ENCODE measurements at places on chromosomes 1 and 21.

- H3K27ac ChIP-seq = no peak overlapping the region
- no peaks in the 10 kb centered on the region for H3K27me3 ChIP-seq
- no peak for DNase-seq
- no peaks in the 10 kb centered on the region for H3K36me3 ChIP-seq
These were observed 44.2 kb downstream of the DISC1 start for GRCh38 chr1:231670755-231671154.

GRCh38 chr21:45799765-45800338 lies 156.3 kb downstream of the PCBP3 start:
- no peak overlapping the region for H3K27ac ChIP-seq
- no peak overlapping the region for H3K4me3 ChIP-seq
- H3K27me3 ChIP-seq = no peaks in the 10 kb centered on the region
- no peaks in the 10 kb centered on the region for H3K4me1 ChIP-seq
- H3K36me3 ChIP-seq = no peaks in the 10 kb centered on the region
- no peak for DNase-seq

DNA sequence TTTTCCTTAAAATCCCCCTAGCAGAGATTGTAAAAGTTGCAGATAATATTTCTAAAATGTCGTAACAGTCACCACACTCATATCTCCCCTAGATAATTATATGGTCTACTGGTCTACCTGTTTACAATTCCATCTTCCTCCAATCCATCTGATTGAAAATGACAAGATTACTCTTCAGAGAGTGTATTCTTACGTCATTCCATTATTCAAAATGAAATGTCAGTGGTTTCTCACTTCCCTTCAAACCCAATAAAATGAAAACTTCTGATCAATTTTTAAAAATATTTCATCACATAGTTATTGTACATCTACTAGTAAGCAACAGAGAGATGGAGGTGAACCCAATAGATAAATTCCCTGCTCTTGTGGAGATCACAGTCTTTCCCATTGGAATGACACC lies 202.2 kb upstream of the C8B start:
- no peak for DNase-seq
- H3K4me3 ChIP-seq = no peak overlapping the region

- H3K27ac ChIP-seq = no peak overlapping the region
These were observed 5.6 kb upstream of the S100A7 start for GRCh38 chr1:153465811-153466636.

Data from aorta (tissue), 5 donors.